ENCODE measurements at places on chromosomes 11 and 22.

GRCh38 chr11:134157451-134157850 is 66.3 kb downstream of the NCAPD3 start:
- DNase-seq = no peak
- H3K27ac ChIP-seq = no peak overlapping the region
- H3K4me3 ChIP-seq = no peak overlapping the region

DNA sequence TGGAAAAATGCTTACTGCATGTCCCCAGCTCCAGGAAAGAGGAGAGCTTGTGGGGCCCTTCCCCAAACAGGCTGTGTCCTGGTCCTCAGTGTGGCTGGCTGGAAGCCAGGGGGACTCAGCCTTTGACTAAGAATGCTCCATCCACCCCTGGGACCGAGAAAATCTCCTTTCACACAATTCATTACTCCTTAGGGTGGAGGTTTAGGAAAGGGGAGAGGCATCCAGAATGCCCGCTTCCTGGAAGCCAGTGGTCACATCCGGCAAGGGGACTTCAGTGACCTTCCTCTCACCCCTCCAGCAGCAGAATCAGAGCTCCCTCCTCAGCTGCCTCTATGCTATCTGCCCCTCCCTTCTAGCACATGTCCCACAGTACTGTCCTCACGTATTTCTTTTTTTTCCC is 21.9 kb downstream of the ATG16L2 start:
- H3K4me1 ChIP-seq = peaks cover 29% of the 10 kb centered on the region
- H3K27me3 ChIP-seq = no peaks in the 10 kb centered on the region
- DNase-seq = no peak
- no peak overlapping the region for H3K4me3 ChIP-seq
- no peak overlapping the region for H3K27ac ChIP-seq

- DNase-seq = no peak
- no peaks in the 10 kb centered on the region for H3K36me3 ChIP-seq
- H3K4me3 ChIP-seq = no peak overlapping the region
- no peak overlapping the region for H3K27ac ChIP-seq
- H3K27me3 ChIP-seq = no peaks in the 10 kb centered on the region
- no peaks in the 10 kb centered on the region for H3K4me1 ChIP-seq
Observed at GRCh38 chr22:38830845-38831108, 13.1 kb downstream of the NPTXR start.

DNA sequence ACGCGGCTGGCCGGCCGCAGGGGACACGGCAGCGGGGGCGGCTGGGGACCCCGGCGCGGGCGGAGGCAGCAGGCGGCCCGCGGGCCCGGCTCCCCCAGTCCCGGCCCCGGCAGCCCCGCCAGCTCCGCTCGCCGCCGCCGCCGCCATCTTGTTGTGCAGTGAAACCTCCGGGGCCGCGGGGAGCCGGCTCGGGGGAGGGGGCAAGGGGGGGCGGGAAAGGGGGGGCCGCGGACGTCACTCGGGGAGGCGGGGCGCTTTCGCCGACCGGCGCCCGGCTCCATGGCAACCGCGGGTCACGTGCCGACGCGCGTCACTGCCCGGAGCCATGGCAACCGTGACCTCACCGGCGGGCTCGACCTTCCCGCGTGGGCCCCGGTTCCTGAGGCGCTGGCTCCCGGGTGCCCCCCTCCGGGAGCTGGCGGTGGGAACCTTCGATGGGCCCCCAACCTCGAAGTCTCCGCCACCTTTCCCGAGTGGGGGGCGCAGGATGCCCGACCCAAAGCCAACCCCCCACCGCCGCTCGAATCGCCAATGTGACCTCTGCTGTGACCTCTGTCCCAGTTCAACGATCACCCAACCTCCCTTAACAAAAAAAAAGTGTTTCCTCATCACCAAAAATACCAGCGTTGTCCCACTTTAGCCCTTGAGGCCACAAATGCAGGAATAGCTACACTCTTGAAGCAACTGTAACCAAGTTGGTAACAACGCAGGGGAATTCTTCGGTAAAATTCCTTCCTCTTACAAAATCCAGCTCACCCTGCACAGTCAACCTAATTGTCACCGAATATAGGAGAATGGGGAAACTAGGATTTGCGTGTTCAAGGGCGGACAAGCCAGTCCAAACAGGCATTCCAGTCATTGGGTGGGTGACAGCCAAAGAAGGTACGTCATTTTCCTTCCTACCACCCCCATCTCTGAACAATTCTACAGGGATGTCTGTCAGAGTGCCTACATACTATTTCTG is at the start of gene SIK3:
TSS of gene SIK3 (minus strand) at position 160 of the 964 bp plus-strand sequence. CDS start at position 147, 13 bp downstream.
- H3K27ac ChIP-seq = peak within 1 kb of the TSS; percentile 92
- peak within 1 kb of the TSS; percentile 92 for H3K4me3 ChIP-seq
- H3K36me3 ChIP-seq = no peaks in the 10 kb centered on the region
- peaks cover 5% of the 10 kb centered on the region for H3K27me3 ChIP-seq
- H3K4me1 ChIP-seq = peaks cover 44% of the 10 kb centered on the region

- H3K27me3 ChIP-seq = peaks cover 2% of the 10 kb centered on the region
- H3K27ac ChIP-seq = no peak overlapping the region
- no peak overlapping the region for H3K4me3 ChIP-seq
Observed at GRCh38 chr11:95487391-95487790, 256.4 kb upstream of the SESN3 start.

DNA sequence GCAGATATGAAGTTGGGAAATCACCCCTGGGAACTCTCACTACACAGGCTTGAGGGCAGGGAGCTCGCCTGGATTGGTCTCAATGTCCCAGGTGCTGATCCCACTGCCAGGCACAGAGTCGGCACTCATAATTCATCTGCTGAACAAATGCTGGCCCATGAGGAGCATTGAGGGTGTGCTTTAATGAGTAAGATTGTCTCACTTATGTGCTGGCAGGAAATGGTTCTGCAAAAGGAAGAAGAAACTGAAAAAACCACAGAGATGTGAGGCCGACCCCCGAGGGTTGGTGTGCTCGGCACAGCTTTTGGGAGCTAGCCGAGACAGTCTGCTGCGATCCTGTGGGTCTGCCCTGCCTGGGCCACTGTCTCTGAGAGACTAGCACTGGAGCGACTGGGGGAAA is 9.4 kb downstream of the PLAAT2 start:
- peak overlapping the region; percentile 80 for H3K4me3 ChIP-seq
- DNase-seq = peak; percentile 42
- H3K4me1 ChIP-seq = peaks cover 38% of the 10 kb centered on the region
- H3K36me3 ChIP-seq = peaks cover 6% of the 10 kb centered on the region
- no peaks in the 10 kb centered on the region for H3K27me3 ChIP-seq

- H3K27ac ChIP-seq = no peak overlapping the region
- no peaks in the 10 kb centered on the region for H3K36me3 ChIP-seq
- no peaks in the 10 kb centered on the region for H3K27me3 ChIP-seq
- H3K4me1 ChIP-seq = no peaks in the 10 kb centered on the region
- H3K4me3 ChIP-seq = no peak overlapping the region
Observed at GRCh38 chr22:50286275-50286674, 16.1 kb upstream of the MAPK11 start.

GRCh38 chr11:110565357-110566336 is 135.9 kb downstream of the FDX1 start:
- no peak overlapping the region for H3K27ac ChIP-seq
- H3K36me3 ChIP-seq = no peaks in the 10 kb centered on the region
- H3K4me1 ChIP-seq = no peaks in the 10 kb centered on the region
- H3K27me3 ChIP-seq = peaks cover 11% of the 10 kb centered on the region

- H3K36me3 ChIP-seq = peaks cover 17% of the 10 kb centered on the region
- no peaks in the 10 kb centered on the region for H3K4me1 ChIP-seq
- H3K27me3 ChIP-seq = no peaks in the 10 kb centered on the region
Observed at GRCh38 chr11:44235765-44236201, 74.2 kb downstream of the ALX4 start.

DNA sequence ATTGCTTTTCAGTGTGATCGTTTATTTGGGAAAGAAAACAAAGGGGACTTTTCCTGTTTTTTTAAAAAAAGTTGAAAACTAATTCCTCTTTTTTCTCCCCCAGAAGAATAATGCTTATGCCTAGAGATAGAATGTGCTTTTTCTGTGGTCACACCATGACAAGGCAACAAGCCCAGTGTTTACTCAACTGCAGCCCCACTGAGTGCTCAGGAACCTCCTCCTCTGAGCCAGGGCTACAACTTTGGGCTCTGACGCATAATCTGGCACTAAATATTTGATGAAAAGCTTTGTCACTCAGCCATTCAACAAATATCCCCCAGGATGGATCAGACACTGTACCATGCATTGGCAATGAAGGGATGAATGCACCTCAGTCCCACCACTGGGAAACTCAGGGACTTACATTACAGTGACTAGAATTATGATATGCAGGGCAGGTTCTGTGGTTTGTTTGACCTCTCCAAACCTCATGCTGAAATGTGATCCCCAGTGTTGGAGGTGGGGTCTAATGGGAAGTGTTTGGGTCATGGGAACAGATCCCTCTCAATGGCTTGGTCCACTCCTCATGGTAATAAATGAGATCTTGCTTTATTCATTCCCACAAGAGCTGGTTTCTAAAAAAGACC is 155.9 kb downstream of the CCDC34 start:
- no peak overlapping the region for H3K27ac ChIP-seq
- DNase-seq = no peak
- no peak overlapping the region for H3K4me3 ChIP-seq
- no peaks in the 10 kb centered on the region for H3K27me3 ChIP-seq

GRCh38 chr11:123045101-123045500 is 16.8 kb downstream of the HSPA8 start:
- H3K4me3 ChIP-seq = no peak overlapping the region
- DNase-seq = no peak
- no peak overlapping the region for H3K27ac ChIP-seq
- H3K4me1 ChIP-seq = no peaks in the 10 kb centered on the region
- peaks cover 11% of the 10 kb centered on the region for H3K27me3 ChIP-seq
- no peaks in the 10 kb centered on the region for H3K36me3 ChIP-seq

GRCh38 chr22:30340911-30341685 is 14.4 kb upstream of the TBC1D10A start:
- DNase-seq = no peak
- H3K4me3 ChIP-seq = no peak overlapping the region
- H3K4me1 ChIP-seq = no peaks in the 10 kb centered on the region
- H3K27me3 ChIP-seq = no peaks in the 10 kb centered on the region

DNA sequence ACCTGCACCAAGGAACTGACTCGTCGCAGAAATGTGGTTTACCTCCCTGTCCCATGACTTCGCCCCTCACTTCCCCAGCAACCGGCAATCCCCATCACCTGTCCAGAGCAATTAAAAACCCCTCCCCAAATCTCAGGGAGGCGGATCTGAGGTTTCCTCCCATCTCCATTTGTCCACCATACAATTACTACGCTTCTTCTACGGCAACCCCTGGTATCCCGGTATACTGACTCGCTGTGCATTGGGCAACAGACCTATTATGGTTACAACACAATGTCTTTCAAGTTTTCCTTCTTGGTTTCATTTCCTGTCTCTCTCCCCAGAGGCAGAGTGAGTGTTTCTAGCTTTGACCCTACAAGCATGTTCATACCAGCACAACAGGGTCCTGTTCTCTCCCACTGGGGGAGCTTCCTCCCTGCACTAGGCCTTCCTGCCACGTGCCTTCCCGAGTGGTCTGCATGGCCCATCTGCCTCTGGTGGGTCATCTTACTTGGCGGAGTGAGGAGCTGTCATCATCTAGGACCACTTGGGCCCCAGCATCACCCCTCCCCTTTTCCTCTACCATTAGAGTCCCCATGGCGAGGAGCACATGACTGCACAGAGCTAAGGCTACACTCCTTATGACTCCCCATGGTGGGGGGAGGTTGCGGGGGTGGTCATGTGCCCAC is 30.3 kb upstream of the NAP1L4 start:
- peak overlapping the region; percentile 67 for H3K4me3 ChIP-seq
- peaks cover 26% of the 10 kb centered on the region for H3K4me1 ChIP-seq
- peak overlapping the region; percentile 78 for H3K27ac ChIP-seq
- no peak for DNase-seq

GRCh38 chr11:34149274-34149673 is 43.8 kb downstream of the NAT10 start:
- H3K27me3 ChIP-seq = no peaks in the 10 kb centered on the region
- H3K4me3 ChIP-seq = no peak overlapping the region
- no peaks in the 10 kb centered on the region for H3K4me1 ChIP-seq
- peaks cover 26% of the 10 kb centered on the region for H3K36me3 ChIP-seq
- no peak overlapping the region for H3K27ac ChIP-seq

All from T-helper 2 cell treated with Interferon-gamma antibody and Interleukin-4, amounts not matched to agents 5 μg/mL and 100 μg/mL, for 36 hours (primary cell).